ENCODE measurements at places on chromosomes 12 and 14. TPM values are rescaled to one million over a fixed set of nuclear protein-coding genes. Genes with fewer than 3 reads are reported as not detected.

DNA sequence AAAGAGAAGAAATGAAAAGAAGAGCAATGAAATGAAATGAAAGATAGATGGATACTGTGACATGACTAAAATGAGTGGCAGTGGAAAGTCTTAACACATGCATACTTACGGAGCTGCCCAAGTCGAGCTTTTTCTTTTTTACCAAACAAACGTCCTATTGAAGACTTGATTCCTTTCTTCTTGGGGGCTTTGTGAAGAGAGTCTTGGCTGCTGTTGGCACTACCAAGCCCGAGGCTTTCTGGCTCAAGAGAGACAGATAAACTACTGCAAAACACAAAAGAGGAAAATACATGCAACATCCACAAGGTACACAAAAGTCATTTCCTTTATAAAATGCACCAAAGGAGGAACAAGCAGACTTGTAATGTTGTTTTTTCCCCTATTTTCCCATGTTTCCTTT lies 261.2 kb downstream of the ACSS3 start:
- DNase-seq: no peak

- no peak for DNase-seq
These were observed 86.3 kb downstream of the DRAM1 start for GRCh38 chr12:101963697-101964096.

The IFNG gene
- polyA plus RNA-seq: not detected

DNA sequence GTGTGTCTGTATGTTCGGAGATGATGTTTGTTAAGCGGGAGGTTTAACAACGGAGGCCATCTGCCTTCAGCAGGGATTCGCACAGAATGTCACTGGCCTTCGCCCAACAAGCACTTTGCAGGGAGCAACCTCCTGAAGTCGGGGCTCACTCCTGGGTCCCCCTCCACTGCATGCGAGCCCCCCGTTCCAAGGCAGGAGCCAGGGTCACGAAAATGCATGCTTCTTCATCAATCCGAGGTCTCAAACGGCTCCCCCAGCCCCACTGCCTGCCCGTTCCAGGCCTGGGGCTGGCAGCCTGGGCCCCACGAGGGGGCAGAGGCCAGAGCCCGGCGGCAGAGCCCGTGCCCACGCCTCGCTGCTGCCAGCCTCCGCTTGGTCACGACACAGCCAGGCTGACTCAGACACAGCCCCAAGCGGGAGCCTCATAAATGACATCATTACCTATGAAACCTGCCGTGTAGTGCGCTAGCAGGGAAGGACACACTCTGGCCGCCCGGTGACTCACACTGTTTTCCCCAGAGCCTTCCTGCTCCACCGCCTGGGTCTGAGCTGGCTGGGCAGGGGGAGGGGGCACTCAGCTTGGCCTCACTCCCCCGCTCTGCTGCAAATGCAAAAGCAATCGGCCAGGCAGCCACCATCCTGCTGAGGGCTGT lies 169.5 kb upstream of the RTL1 start:
- DNase-seq: peak; percentile 55

Data from right renal pelvis (tissue), 4 donors.